ENCODE measurements at places on chromosomes 5 and 9. TPM values are rescaled to one million over a fixed set of nuclear protein-coding genes. Genes with fewer than 3 reads are reported as not detected.

Gene DIRAS2
- not detected for total RNA-seq

Gene POU5F2
- 0.27 TPM for total RNA-seq

Gene EIF4EBP3
- total RNA-seq: 13.9 TPM

Gene INSL6
- not detected for total RNA-seq

Gene ALDOB
- not detected for total RNA-seq

Gene AK8
- total RNA-seq: 0.36 TPM

- DNase-seq: no peak
Measured at GRCh38 chr9:7342229-7342628, 457.3 kb downstream of the DMAC1 start.

DNA sequence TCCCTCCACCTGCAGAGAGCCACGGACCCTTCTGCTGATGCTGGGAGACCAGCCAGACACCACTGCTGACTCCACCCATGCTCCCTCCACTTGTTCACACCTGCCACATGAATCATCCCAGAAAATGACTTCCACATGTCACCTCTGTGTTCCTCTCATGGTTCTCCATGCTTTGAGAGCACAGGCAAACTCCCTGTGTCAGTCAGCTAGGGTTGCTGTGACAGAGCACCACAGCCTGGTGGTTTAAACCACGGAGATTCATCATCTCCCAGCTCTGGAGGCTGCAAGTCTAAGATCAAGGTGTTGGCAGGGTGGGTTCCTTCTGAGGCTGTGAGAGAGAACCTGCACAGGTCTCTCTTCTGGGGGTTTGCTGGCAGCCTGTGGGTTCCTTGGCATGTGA is 381.4 kb downstream of the GADD45G start:
- no peak for DNase-seq

DNA sequence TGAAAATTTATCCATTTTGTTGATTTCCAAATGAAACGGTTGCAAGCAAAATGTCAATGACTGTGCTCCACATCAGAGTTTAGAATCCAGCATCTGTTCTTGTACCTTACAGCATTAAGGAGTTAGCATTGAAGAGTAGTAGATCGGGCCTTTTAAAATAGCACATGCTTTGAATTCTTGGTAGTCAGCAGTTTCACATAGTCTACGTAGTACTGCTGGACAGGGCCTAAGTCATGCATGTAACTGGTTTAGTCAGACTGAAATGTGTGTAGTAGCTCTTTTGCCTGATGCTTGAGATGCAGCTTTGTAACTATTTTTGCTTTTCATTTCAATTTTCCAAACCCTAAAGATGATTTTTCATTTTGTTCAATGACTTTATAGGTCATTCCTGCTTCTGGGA is 19.8 kb downstream of the LECT2 start:
- no peak for DNase-seq

Gene PCDHB14
- total RNA-seq: not detected

DNA sequence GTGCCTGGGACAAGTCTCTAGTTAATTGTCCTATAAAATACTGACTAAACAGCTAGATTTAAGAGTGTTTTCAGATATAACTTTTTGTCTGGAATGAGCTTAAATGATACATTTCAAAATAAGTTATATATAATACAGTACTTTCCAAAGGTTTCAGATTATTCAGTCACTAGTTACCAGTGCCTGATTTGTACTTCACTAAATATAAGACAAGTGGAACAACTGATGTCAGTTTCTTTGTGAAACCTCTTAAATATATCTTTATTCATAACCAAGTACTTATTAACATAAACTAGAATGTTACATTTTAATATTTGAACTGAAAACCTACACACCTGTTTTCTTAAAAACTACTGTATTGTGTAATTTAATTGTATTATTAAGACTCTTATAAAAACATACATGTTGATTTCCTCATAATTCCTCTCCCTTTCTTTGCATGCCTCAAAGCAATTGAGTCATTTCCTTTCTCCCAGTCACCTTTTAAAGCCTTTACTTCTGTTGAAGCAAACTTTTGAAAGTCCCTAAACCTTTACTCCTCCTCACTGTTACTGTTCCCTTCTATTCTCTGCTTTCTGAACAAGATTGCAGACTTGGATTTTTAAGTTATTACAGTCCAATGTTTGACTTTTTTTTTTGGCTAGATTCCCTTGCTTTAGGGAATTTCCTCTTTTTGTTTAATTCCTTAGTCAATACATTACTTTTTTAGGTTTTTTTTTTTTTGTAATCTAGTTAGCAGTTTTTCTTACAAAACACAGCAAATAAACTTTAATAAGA is 8.7 kb upstream of the SEMA6A start:
- DNase-seq: no peak

- no peak for DNase-seq
Measured at GRCh38 chr5:157384971-157385709, 74.9 kb upstream of the NIPAL4 start.

GRCh38 chr9:125534971-125535701 is 171.9 kb downstream of the MAPKAP1 start:
- DNase-seq: no peak
